ENCODE measurements at places on chromosomes 1 and 21.
A peak's percentile ranks its signal among the peaks of the same experiment; 100 is the strongest.

- peak; percentile 54 for DNase-seq
Measured at GRCh38 chr1:109509176-109510134, at the start of gene AMIGO1. Gene AMIGO1, minus strand, starts transcription at chr1:109509727. Its CDS starts 815 bp downstream, at chr1:109508912.

DNA sequence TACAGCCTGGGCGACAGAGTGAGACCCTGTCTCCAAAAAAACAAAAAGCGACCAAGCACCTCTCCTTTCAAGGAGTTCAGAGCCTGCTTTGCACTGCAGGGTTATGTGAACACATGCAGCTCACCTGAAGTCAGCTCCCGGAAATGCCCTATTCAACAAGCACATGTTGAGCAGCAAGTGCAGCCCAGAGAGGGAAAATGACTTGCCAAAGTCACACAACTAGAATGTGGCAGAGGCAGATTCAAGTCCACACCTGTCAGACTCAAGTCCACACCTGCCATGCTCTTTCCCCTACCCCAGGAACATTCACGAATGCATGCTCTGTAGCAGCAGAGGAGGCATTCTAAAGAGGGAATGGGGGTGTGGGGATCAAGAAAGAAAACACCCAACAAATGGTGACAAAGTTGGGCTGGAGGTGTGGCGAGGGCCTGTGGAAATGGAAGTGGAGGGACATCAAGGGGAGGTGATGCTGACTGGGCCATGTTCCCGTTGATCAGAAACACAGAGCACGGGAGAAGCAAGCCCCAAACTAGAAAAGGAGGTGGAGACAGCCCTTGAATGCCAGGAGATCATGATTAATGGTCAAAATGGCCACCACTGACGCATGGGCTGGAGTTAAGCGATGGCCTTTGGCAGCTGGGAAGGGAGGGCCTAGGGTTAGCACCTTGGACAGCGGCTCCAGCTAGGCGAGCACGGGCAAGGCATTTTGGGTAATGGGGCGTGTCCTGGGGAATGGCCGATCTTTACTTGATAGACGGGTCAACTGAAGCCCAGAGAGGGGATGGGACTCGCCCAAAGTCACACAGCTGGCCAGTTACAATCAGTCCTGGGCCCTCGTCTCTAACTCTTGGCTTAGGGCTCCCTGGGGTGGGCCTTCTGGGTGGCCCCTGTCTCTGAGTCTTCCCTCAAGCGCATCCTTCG, 21.5 kb downstream of the RAP1GAP start:
- DNase-seq, result peak; percentile 53

- DNase-seq, result peak; percentile 90
Measured at GRCh38 chr1:209823143-209824041, 4.4 kb upstream of the UTP25 start.

DNA sequence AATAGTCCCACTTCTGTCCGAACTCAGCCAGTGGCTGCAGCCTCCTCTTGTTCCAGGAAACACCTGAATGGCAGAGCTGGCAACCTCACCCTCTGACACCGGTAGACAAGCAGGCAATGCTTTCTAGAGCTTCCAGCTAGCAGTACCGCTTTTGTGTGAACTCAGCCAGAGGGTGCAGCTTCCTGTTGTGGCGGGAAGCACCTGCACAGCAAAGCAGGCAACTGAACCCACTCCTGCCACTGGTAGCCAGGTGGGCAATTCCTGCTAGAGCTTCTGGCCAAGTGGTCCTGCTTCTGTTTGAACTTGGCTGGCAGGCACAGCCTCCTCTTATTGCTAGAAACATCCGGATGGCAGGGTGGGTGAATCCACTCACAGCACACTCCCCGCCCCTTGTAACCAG, 40.1 kb upstream of the TMPRSS15 start:
- DNase-seq, result no peak

- no peak for DNase-seq
Measured at GRCh38 chr1:109309347-109309746, 2.5 kb upstream of the MYBPHL start.

GRCh38 chr1:36176106-36176949, 20.4 kb downstream of the MAP7D1 start:
- no peak for DNase-seq

- DNase-seq, result no peak
Measured at GRCh38 chr1:26470878-26471497, 1.3 kb upstream of the HMGN2 start.

DNA sequence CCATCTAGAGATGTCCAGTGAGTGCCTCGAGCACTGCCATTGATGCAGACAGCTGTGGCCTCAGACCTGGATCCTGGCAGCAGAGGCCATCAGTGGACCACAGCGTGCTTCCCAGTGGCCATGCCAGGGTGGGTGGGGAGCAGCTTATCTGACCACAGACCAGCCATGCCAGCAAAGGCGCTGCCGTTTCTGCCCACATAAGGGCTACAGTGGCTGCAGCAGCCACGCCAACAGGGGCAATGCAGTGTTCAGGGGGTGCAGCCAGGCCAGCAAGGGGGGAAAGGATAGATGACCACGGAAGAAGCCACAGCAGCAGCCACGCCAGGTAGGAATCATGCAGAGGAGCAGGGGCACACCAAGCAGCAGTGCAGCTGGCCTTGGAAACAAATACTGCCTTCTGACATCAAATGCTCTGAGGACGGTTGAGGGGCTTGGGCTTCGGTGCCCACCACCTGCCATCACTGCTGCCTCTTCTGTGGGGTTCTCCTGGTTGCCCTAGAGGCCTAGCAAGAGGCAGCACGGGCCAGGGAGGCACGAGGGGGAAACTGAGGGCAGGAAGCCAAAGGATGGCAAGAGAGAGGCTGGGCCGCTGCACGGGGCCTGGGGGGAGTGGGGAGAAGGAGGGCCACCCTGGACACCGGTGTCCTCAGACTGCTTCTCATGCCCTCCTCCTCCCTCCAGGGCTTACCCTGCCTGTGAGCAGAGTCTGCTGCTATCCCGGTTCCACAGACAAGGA, 94.7 kb upstream of the RUNX3 start:
- no peak for DNase-seq

DNA sequence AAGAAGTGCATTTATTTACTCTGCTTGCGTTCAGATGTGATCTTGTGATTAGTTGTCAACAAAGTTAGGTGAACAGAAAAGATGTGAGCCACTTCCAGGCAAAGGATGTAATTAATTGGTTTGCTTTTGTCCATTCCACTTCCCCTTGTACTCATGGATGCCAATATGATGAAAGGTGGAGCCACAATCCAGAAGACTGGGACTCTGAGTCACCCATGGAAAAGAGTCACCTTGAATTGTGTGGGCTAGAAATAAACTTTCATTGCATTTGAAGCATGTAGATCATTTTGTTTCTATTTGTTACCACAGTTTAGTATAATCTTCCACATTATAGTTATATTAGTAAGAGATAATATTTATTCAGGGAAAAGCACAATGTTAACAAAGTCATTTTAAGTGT, 684.2 kb downstream of the LTN1 start:
- no peak for DNase-seq

- no peak for DNase-seq
Measured at GRCh38 chr21:28240586-28240985, 752.1 kb downstream of the LTN1 start.

DNA sequence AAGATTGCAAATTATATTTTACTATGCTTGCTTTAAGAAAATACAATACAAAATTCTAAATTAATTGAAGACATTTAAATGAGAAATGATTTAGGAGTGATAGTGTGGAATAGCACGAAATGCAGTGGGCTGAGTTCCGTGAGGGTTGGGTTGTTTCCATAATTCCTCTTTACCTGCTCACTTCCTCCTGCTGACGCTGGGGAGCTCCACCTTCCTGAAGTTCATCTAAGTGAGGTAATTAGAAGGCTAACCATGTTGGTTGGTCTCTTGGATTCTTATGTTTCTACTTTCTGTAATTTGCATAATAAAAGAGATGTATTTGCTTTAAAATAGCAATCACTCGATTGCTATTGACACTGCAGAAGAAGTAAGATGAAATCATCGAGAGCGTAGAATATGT, 4.7 kb downstream of the OR14I1 start:
- DNase-seq, result no peak
